ENCODE measurements at places on chromosomes 16 and 17. TPM values are rescaled to one million over a fixed set of nuclear protein-coding genes. Genes with fewer than 3 reads are reported as not detected.

- H3K4me3 ChIP-seq, result no peak overlapping the region
- no peaks in the 10 kb centered on the region for H3K4me1 ChIP-seq
- H3K27me3 ChIP-seq, result peaks cover 18% of the 10 kb centered on the region
- H3K36me3 ChIP-seq, result no peaks in the 10 kb centered on the region
Measured at GRCh38 chr17:142102-142661, 4.8 kb downstream of the SCGB1C2 start.

PIEZO1 gene
- 104 TPM for total RNA-seq

- no peaks in the 10 kb centered on the region for H3K36me3 ChIP-seq
- no peaks in the 10 kb centered on the region for H3K27me3 ChIP-seq
- no peak overlapping the region for H3K27ac ChIP-seq
- DNase-seq, result no peak
- no peaks in the 10 kb centered on the region for H3K4me1 ChIP-seq
- no peak overlapping the region for H3K4me3 ChIP-seq
Measured at GRCh38 chr16:79808731-79809130, 208.2 kb upstream of the MAF start.

DNA sequence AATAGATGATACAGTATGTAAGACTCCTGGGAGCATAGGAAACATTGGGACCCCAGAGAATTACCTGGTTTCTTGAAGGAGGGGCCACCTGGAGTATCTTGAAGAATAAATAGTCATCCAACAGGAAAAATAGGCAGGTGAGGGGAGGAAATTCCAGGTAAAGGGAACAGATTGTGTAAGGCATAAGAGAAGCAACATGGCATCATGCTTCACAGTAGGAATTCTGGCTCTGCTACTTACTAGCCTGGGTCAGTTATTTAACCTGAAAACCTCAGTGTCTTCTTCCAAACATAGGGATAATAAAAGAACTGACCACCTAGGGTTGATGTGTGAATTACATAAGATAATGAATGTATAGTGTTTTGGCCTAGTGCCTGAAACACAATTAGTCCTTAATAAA is 122.1 kb downstream of the CA10 start:
- H3K27ac ChIP-seq, result no peak overlapping the region
- H3K4me3 ChIP-seq, result no peak overlapping the region
- no peak for DNase-seq
- H3K27me3 ChIP-seq, result no peaks in the 10 kb centered on the region
- peaks cover 2% of the 10 kb centered on the region for H3K4me1 ChIP-seq
- H3K36me3 ChIP-seq, result no peaks in the 10 kb centered on the region

ELMO3 gene
- total RNA-seq, result 11.0 TPM

GRCh38 chr17:28723159-28723835 is 2.7 kb downstream of the TLCD1 start:
- no peak overlapping the region for H3K27ac ChIP-seq
- H3K4me1 ChIP-seq, result peaks cover 6% of the 10 kb centered on the region
- no peak for DNase-seq
- no peaks in the 10 kb centered on the region for H3K27me3 ChIP-seq
- peak overlapping the region; percentile 94 for H3K4me3 ChIP-seq

PSME3 gene
- total RNA-seq, result 178 TPM

KRT23 gene
- not detected for total RNA-seq

BAHCC1 gene
- total RNA-seq, result 65.9 TPM

DNA sequence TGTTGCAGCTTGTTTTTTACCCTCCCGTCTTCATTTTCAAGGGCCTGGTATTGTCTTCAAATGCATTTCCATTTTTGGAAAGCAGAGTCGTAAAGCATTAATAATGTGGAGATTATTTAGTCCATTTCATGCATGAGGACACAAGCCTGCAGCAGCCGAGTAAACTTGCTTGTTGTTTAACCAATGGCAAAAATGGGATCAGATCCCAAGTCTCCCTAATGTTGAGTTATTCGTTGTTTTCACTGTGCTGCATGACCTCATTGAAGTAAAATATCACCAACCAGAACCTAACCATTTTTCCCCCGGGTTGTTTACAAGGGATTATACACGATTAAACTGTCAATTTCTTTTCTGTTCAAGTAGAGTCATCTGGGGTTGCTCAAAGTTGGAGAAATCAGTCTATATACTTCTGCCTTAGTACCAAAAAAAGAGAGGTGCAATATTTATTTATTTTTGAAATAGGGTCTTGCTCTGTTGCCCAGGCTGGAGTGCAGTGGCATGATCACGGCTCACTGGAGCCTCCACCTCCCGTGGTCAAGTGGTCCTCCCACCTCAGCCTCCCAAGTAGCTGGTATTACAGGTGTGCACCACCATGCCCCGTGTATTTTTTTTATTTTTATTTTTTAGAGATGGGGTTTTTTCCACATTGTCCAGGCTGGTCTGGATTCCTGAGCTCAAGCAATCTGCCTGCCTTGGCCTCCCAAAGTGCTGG is 12.4 kb downstream of the AMZ2 start:
- no peaks in the 10 kb centered on the region for H3K27me3 ChIP-seq
- peaks cover 15% of the 10 kb centered on the region for H3K36me3 ChIP-seq
- no peak for DNase-seq
- H3K4me3 ChIP-seq, result no peak overlapping the region
- H3K27ac ChIP-seq, result no peak overlapping the region

DNA sequence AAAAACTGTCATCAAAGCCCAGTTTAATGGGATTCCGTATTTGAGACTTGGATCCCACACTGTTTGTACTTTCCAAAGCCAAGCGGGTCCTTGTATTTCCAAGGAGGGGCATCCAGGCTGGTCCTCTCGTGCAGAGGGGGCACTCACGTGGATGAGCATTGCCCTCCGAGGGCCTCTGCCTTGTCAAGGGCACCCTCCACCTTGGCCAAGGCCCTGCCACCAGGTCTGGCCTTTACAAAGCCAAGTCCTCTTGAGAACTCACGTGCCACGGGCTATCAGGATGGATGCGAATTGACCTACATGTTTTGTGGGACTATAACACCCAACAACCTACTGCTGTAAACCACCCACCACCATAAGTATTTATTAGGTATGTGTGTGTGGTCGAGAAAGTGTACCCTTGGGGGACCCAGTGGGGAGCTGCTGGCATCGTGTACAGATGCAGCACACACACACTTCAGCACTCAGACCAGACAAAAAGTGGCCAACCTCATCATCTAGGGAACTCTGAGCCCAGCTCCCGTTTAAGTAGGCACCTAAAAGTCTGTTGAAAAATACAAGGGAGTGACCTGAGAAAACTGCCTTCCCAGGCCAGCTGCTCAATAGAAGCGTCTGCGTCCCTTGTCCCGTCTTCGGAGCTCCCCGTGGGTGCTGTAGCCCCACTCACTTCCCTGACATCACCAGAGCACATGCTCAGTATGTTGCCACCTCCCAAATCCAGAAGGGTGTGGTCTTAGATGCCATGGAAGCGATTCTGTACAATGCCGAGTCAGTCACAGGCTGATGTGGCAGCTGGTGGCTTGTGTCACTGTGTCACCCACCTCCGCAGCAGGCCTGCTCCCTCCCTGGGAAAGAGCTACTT is 12.9 kb downstream of the MAP1LC3B start:
- peaks cover 75% of the 10 kb centered on the region for H3K36me3 ChIP-seq
- DNase-seq, result peak; percentile 39
- H3K27ac ChIP-seq, result no peak overlapping the region
- H3K27me3 ChIP-seq, result no peaks in the 10 kb centered on the region
- no peak overlapping the region for H3K4me3 ChIP-seq
- no peaks in the 10 kb centered on the region for H3K4me1 ChIP-seq

SOST gene
- total RNA-seq, result not detected

SMIM22 gene
- total RNA-seq, result not detected

- no peak overlapping the region for H3K27ac ChIP-seq
- H3K36me3 ChIP-seq, result no peaks in the 10 kb centered on the region
- peak; percentile 90 for DNase-seq
- H3K27me3 ChIP-seq, result peaks cover 66% of the 10 kb centered on the region
- H3K4me3 ChIP-seq, result no peak overlapping the region
- H3K4me1 ChIP-seq, result no peaks in the 10 kb centered on the region
Measured at GRCh38 chr16:66924527-66925321, 611 bp downstream of the RRAD start.

GRCh38 chr16:2835638-2836493 is 5.8 kb downstream of the ZG16B start:
- H3K27ac ChIP-seq, result no peak overlapping the region
- DNase-seq, result peak; percentile 92
- no peak overlapping the region for H3K4me3 ChIP-seq

GRCh38 chr16:79329166-79329521 is 271.4 kb downstream of the MAF start:
- no peak overlapping the region for H3K4me3 ChIP-seq
- no peaks in the 10 kb centered on the region for H3K36me3 ChIP-seq
- peaks cover 7% of the 10 kb centered on the region for H3K4me1 ChIP-seq
- no peak overlapping the region for H3K27ac ChIP-seq

GRCh38 chr16:89476811-89477261 is 13.5 kb downstream of the ANKRD11 start:
- H3K36me3 ChIP-seq, result peaks cover 7% of the 10 kb centered on the region
- no peaks in the 10 kb centered on the region for H3K27me3 ChIP-seq
- H3K27ac ChIP-seq, result no peak overlapping the region
- no peak for DNase-seq
- H3K4me1 ChIP-seq, result peaks cover 20% of the 10 kb centered on the region
- no peak overlapping the region for H3K4me3 ChIP-seq

DNA sequence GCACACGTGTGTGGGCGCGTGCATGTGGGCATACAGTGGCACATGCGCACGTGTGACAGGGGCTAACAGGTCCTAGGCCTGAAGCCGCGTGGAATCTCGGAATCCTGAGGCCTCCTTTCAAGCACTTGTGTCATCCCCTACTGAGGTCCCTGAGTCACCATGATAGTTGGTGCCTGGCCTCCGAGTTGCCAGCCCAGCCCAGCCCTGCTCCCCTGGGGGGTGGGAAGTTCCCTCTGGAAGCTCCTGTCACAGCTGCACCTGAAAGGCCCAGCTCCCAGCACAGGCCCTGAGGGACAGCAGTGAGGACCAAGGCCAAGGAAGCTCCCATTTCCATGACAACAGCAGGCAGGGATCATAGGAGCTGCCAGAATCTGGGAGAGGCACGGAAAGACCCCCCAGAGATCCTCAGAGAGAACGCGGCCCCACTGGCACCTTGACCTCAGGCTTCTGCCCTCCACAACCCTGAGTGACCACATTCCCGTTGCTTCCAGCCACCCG is 35.4 kb upstream of the ENPP7 start:
- H3K27ac ChIP-seq, result no peak overlapping the region
- no peak for DNase-seq
- no peak overlapping the region for H3K4me3 ChIP-seq
- H3K27me3 ChIP-seq, result no peaks in the 10 kb centered on the region
- no peaks in the 10 kb centered on the region for H3K4me1 ChIP-seq
- no peaks in the 10 kb centered on the region for H3K36me3 ChIP-seq

- DNase-seq, result peak; percentile 97
- H3K27me3 ChIP-seq, result no peaks in the 10 kb centered on the region
- H3K27ac ChIP-seq, result peak overlapping the region; percentile 98
- no peaks in the 10 kb centered on the region for H3K4me1 ChIP-seq
Measured at GRCh38 chr17:7329997-7330637, 982 bp upstream of the NEURL4 start.

GRCh38 chr16:77385481-77385880 is 49.4 kb downstream of the ADAMTS18 start:
- no peaks in the 10 kb centered on the region for H3K36me3 ChIP-seq
- no peak for DNase-seq
- no peaks in the 10 kb centered on the region for H3K4me1 ChIP-seq
- no peaks in the 10 kb centered on the region for H3K27me3 ChIP-seq
- no peak overlapping the region for H3K27ac ChIP-seq

DNA sequence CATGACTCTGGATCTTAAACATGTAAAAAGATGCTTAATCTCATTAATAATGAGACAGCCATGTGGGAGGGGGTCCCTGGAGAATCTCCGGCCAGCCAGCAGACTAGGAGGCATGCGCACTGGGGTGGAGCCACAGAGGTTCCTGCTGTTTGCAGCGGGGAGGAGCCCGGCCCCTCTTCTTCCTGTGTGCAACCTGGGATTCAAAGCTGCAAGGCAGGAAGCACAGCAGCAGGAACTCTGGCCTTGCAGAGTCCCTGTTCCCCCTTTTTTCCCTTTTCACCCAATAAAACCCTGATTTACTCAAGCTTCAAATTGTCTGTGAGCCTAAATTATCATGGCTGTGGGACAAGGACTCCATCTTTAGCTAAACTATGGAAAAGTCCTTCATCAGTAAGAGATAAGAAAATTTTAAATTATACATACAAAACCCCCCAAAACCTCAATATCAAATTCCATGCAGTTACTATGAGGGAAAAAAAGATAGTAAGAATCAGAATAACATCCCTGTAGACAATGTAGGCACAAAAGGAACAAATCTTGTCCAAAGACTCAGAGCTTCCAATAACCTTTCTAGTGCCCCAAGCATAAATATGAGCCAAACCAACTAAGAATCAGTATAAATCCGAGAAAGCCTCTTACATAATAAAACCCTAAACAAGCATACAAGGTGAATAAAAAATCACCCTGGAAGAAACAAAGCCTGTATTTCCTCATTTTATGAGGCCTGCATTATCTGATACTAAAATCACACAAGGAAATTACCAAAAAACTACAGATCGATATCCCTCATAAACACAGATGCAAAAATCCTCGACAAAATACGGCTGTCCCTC is 12.1 kb downstream of the CFDP1 start:
- no peaks in the 10 kb centered on the region for H3K27me3 ChIP-seq
- no peaks in the 10 kb centered on the region for H3K4me1 ChIP-seq
- peak; percentile 93 for DNase-seq

DNA sequence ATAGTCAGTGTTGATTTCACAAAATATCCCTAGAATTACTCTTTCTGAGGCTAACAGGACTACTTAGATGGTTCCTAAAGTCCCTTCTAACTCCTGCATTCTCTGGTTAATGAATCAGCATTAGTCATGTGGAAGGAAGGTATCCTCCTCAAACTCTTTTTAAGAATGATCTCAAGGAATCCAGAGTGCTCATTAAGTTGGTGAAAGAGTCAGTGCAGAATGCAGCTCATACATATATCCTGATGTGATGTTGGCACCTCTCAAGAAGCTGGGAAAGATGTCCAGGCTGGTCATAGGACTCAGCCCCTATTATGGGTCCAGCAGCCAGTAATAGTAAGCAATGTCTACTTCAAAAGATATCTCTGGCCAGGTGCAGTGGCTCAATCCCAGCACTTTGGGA is 65.5 kb downstream of the PIGL start:
- H3K4me1 ChIP-seq, result peaks cover 11% of the 10 kb centered on the region
- no peak overlapping the region for H3K27ac ChIP-seq
- peaks cover 15% of the 10 kb centered on the region for H3K36me3 ChIP-seq

GNG13 gene
- total RNA-seq, result not detected

GRCh38 chr17:50148226-50149090 is 2.0 kb downstream of the PPP1R9B start:
- peaks cover 13% of the 10 kb centered on the region for H3K4me1 ChIP-seq
- H3K27me3 ChIP-seq, result no peaks in the 10 kb centered on the region
- peaks cover 12% of the 10 kb centered on the region for H3K36me3 ChIP-seq
- peak overlapping the region; percentile 72 for H3K4me3 ChIP-seq
- H3K27ac ChIP-seq, result no peak overlapping the region
- DNase-seq, result peak; percentile 89

Data from endodermal cell (in vitro differentiated cells).